ENCODE measurements at places on chromosomes 5 and 9.

DNA sequence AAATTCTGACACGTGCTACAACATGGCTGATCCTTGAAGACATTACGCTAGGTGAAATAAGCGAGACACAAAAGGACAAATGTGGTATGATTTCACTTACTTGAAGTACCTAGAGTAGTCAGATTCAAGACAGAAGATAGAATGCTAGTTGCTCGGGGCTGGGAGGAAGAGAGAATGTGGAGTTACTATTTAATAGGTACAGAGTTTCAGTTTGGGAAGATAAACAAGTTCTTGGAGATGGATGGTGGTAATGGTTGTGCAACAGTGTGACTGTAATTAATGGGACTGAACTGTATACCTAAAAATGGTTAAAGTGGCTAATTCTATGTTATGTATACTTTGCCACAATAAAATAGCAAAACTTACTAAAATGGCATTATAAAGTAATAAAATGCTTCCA lies 34.4 kb downstream of the PAM start:
- no peak for DNase-seq

- no peak for DNase-seq
These were observed 189.9 kb upstream of the VCAN start for GRCh38 chr5:83281658-83282057.

DNA sequence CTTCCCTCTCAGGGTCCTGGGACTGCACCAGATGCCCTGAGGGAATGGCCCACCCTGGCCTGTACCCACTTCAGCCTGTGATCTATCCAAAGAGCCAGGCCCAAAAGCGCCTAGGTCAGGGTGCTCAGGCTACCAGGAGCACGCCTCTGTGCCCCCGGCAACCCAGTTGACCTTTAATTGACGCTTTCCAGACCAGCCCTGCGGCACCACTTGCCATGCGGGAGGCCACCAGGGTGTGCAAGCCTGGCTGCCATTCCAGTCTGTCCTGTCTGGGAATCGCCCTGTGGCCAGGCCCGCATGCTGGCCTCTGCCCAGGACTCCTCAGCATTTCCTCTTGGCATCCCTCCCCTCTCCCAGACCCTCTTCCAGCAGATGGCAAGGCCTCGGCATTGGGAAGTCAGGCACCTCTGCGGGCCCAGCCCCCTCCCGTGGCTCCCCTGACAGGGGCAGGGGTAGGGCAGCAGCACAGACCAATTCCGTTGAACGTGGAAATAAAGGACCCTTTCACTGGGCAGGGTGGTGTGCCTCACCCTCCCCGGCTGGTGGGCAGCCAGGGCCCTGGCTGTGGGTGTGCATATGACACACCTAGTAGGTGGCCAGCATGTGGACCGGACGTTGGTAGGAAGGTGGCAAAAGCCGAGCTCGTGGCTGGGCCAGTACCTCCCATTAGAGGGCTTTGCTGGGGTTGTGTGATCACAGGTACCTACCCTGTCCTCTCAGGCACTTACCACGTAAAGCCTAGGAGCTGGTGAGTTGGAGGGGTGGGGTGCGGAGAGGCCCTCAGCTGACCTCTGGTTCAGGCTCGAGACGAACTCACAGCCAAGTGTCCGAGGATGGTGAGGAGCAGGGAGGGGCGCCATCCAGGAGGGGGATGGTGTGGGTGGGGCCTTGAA lies 3.5 kb upstream of the AIF1L start:
- no peak for DNase-seq

- DNase-seq = no peak
These were observed 9.5 kb downstream of the FGF18 start for GRCh38 chr5:171428809-171429542.

- peak; percentile 34 for DNase-seq
These were observed 18.4 kb downstream of the LSM11 start for GRCh38 chr5:157761690-157762621.

GRCh38 chr5:140327589-140327988 lies 18.8 kb downstream of the HBEGF start:
- DNase-seq = no peak

DNA sequence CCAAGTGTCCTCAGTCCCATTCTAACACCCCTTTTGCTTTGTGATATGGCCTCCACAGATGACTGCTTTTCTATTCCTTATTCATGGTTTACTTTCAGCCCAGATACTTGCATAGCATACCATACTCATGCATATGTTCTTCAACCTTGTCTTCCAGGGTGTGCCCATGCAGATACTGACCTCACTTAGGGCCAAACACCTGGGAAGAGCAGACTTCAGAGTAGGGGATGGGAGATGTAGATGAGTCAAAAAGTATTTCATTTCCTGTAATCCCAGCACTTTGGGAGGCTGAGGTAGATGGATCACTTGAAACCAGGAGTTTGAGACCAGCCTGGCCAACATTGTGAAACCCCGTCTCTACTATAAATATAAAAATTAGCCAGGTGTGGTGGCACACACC lies 58.3 kb downstream of the NRG2 start:
- DNase-seq = no peak

DNA sequence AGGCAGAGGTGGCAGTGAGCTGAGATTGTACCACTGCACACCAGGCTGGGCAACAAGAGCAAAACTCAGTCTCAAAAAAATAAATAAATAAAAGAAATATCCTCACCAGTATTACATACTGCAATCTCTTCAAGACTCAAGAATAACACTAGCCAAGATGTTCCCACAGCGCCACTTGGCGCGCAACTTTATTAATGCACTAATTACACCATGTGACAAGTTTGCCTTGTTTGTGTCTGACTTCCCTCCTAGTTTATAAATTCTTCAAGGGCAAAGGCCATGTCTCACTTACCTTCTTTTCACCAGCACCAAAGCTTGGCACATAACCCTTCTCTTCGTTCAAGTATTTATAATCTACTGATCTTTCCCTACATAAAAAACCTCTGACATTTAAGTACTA lies 4.8 kb downstream of the SKP1 start:
- no peak for DNase-seq

GRCh38 chr5:128338649-128339048 lies 199.4 kb downstream of the FBN2 start:
- no peak for DNase-seq

DNA sequence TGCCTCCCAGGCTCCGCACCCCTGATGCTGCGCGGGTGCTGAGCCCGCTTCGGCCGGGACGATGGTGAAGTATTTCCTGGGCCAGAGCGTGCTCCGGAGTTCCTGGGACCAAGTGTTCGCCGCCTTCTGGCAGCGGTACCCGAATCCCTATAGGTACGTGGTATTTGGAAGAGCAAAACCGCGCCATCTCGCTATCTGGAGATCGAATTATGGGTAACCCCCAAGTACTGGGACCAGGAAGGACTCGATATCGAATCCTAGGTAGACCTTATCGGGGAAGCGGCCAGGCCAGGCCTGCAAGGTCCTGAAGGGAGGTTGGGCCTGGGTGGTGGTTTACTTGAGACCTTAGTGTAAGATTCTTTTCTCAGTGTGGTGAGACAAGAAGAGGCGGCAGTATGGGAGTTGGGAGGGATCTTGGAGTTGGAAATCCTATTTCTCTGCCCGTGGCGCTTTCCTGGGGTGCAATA lies 359 bp downstream of the PRELID1 start:
- DNase-seq = no peak

- DNase-seq = no peak
These were observed 9.7 kb downstream of the GSN start for GRCh38 chr9:121277518-121278295.

GRCh38 chr5:1232780-1233179 lies 7.6 kb downstream of the SLC6A18 start:
- DNase-seq = no peak

DNA sequence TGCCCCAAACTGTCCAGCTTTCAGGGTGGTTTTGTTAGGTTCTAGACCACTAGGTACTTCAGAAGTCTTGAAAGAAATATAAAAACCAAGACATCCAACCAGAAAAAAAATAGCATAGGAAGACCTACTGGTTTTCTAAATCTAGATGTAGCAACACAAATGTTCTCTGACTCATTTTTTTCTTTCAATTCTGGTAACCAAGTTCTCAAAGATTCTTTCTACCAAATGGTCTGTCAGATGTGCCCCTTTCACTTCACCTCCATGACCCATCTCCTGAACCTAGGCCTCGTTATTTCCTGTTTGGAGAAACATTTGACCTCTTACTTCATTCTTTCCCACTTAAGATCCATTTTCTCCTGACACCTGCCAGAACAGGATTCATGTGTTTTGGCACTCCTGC lies 355.3 kb downstream of the KIAA0825 start:
- DNase-seq = no peak

GRCh38 chr5:547086-547924 lies 23.1 kb upstream of the SLC9A3 start:
- DNase-seq = no peak

DNA sequence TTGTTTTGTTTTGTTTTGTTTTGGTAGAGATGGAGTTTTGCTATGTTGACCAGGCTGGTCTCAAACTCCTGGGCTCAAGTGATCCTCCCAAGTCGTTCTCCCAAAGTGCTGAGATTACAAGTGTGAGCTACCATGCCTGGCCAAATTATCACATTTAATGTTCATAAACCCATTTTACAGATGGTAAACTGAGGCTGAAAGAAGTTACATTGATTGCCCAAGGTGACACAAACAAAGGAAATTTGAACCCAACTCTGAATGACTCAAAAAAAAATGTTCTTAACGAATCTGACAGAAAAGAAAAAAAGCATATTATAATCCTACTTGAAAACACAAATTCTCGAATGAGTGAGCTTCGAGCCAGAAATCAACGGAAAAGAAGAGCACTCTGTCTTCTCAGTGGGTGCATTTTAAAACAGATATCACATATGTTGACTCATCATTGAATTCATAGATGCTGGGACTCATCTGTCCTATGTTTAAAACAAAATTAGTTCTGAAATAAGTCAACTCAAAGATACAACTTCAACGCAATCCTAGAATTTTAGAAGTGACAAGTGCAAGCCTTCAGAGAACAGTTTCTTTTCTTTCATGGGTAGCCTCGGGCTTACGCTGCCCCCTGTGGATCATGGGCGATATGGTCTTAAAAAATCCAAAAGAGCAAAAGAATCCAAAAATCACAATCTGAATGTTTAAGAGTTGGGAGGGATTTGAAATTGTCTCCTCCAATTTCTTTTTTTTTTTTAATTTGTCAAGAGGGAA lies 28.4 kb downstream of the TIMD4 start:
- DNase-seq = no peak

- no peak for DNase-seq
These were observed 14.3 kb downstream of the GAPT start for GRCh38 chr5:58505502-58505901.

DNA sequence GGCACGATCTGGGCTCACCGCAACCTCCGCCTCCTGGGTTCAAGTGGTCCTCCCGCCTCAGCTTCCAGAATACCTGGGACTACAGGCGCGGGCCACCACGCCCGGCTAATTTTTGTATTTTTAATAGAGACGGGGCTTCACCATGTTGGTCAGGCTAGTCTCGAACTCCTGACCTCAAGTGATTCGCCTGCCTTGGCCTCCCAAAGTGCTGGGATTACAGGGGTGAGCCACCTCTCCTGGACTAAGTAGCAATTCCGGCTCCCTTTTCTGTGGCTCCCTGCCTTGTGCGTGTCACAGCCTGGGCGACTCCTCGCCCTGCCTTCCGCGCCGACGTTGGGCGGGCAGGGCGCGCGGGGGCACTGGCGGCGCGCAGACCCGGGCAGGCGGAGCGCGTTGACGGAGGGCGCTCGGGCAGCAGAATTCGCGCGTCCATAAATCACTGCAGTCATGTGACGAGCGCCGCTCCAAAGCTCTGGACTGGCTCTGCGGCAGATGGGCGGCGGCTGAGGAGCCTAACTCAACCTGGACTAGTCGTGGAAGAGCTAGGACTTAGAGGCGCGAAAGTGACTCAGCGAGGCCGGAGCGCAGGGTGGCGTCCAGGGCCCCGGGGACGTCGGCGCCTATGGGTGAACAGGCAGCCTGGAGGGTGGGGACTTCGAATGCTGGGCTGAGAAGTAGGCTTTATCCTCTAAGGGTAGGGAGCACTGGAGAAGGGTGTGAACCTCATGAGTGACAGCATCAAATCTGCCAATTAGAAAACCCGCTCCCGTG lies 1.4 kb upstream of the CIZ1 start:
- DNase-seq = no peak

- DNase-seq = no peak
These were observed 115.6 kb downstream of the WDR70 start for GRCh38 chr5:37494756-37495155.

DNA sequence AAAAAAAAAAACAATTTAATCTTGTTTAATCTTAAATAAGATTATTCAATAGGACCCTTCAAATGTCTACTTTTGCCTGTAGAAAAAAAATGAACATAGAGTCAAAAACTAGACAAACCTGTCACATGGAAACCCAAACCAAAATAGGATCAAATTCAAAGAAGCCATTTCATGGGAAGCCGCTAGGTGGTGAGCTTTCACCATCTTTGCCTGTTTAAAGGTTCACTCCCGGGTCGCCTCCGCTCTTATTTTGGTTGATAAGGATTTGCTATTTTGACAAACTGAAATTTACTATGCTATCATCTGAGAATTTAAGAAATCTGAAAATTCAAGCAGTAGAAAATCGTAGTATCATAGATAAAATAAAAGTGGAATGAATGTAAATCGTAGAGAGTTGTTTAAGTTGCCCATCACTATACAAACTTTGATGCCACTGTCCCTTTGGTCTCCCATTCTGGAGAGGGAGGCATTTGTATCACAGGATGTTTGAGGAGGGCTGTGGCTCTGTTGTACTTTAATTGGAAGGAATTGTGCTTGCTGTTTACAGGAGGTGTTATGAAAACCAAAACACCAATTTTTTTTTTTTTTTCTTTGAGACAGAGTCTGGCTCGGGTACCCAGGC lies 43.5 kb upstream of the DNAH5 start:
- DNase-seq = peak; percentile 48

DNA sequence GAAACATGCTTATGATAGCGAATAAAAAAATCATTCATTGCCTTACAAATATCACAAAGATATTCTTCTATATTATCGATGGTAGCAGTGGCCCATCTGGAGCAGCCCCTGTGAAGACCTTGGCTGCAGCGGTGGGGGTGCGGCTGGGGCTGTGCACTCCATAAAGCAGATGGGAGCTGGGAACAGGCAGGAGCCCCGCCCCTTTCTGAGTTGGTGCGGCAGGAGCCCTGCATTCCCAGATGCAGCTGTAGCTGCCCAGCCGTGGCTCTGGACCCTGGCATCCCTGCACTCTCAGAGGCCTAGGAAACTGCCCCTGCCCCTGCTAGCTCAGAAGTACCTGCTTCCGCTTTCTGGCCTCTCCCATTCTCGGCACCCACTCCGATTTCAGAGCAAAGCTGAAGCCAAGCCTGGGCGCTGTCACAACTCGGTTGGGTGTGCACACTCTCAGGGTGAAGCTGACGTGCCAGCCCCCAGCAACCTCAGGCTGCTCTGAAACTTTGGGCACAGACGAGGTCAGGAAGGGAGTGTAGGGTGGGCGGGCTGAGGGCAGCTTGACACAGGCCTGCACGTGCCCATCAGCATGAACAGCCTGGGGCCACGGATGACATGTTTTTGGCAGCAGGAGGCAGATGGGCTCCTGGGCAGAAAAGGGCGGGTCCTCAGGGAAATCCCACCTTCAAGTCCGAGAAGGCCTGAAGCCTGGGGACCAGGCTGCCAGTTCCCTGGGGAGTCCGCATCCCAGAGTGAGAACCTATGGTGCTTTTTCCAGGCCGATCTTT lies 1440.8 kb upstream of the ACO1 start:
- DNase-seq = no peak
